ENCODE measurements at places on chromosomes 11 and 22. TPM values are rescaled to one million over a fixed set of nuclear protein-coding genes. Genes with fewer than 3 reads are reported as not detected.

The NAALAD2 gene
- total RNA-seq: 0.90 TPM

The PTPN5 gene
- not detected for total RNA-seq

The WBP2NL gene
- not detected for total RNA-seq

The ARRB1 gene
- 31.6 TPM for total RNA-seq

Measured in cardiac atrium fibroblast (primary cell).